Activated naive CD8-positive, alpha-beta T cell treated with anti-CD3 and anti-CD28 coated beads, Interleukin-2, amount 10 ng/mL, durations not matched to agents 7 days and 5 days (primary cell): ENCODE measurements at places on chromosomes 12 and 14. TPM values are rescaled to one million over a fixed set of nuclear protein-coding genes. Genes with fewer than 3 reads are reported as not detected.

The NRIP2 gene
- not detected for total RNA-seq

The ORAI1 gene
- 54.2 TPM for total RNA-seq

The LRRK2 gene
- total RNA-seq, result 0.40 TPM

The PMCH gene
- not detected for total RNA-seq

The GDF3 gene
- not detected for total RNA-seq

The KRT79 gene
- not detected for total RNA-seq

The MAP4K5 gene
- 40.1 TPM for total RNA-seq

The EML5 gene
- total RNA-seq, result 2.9 TPM
